ENCODE measurements at places on chromosomes 6 and 20.
A peak's percentile ranks its signal among the peaks of the same experiment; 100 is the strongest.

- DNase-seq, result no peak
Measured at GRCh38 chr6:34378470-34378869, 14.0 kb downstream of the NUDT3 start.

DNA sequence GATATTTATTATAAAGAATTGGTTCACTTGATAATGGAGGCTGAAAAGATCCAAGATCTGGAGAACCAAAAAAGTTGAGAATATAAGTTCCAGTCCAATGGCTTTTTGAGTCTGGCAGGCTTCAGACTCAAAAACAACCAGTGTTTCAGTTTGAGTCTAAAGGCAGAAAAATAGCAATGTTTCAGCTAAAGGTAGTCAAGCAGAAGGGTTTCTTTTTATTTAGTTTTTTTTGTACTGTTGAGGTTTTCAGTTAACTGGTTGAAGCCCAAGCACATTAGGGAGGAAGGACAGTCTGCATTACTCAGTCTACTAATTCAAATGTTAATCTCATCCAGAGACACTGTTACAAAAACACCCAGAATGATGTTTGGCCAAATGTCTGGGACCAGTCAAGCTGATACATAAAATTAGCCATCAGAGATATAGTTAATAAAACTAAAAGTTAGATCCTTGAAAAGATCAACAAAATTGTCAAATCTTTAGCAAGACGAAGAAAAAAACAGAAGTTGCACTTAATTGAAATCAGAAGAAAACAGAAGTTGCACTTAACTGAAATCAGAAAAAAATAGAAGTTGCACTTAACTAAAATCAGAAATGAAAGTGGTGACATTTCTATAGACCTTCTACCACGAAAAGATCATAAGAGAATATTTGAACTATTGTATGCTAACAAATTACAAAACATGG, 980.3 kb upstream of the FLRT3 start:
- no peak for DNase-seq

DNA sequence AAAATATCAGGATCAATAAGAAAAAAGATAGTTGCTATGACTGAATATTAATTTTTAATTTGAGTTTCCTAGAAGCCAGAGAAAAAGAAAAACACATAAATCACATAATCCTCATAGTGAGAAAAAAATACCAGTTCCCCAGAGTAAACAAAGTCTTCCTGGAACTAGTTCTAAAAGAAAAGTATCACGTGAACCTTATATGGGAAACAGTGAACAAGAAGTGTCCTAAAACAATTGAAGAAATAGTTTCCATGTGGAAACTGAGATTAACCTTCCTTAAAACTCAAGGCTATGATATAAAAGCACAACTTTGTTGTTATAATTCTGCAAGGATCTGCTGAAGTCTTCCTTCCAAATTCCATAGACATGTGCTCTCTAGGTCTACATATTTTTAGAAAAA, 50.6 kb downstream of the RCAN2 start:
- no peak for DNase-seq

- peak; percentile 48 for DNase-seq
Measured at GRCh38 chr6:116444092-116444491, 17.1 kb upstream of the CALHM6 start.

- no peak for DNase-seq
Measured at GRCh38 chr6:134414793-134415192, 96.9 kb upstream of the SGK1 start.
